IMR-90 (cell line): ENCODE measurements at places on chromosomes 16 and 17. TPM values are rescaled to one million over a fixed set of nuclear protein-coding genes. Genes with fewer than 3 reads are reported as not detected.

DNA sequence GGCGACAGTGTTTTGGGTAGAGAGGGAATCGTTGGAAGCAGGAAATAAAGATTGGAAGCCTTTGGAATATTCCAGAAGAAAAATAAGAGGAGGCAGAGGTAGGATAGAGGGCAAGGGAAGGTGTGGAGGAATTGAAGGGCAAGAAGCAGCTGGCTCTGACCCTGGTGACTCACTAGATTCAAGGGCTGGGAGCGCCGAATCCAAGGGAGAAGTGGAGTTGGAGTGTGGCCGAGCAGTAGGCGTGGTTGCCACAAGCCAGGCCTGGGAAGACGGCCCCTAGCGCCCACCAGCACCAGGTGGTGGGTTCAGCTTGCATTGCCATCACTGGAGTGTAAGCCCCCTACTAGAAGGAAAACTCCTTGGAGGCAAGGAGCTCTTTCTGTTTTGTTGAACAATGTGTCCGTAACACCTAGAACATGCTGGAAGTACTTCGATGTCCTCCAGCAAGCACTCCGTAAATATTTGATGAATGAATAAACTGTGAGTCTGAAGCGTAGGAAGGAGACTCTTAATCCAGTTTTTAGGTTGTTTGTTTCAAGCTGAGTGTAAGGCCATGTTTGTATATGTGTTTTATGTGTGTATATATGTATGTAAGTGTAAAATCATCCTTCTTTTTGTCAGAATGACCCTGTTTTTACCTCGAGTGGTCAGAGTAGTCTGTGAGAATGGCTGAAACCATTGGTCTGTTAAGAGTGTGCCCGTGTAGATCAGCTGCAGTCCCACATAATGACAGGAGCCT is 139.5 kb downstream of the CMIP start:
- peaks cover 13% of the 10 kb centered on the region for H3K4me1 ChIP-seq
- H3K27me3 ChIP-seq = no peaks in the 10 kb centered on the region
- peak; percentile 82 for DNase-seq
- peak overlapping the region; percentile 69 for H3K27ac ChIP-seq

GRCh38 chr17:76982408-76983074 is 114.3 kb downstream of the MGAT5B start:
- no peak overlapping the region for H3K4me3 ChIP-seq
- no peak for DNase-seq
- H3K36me3 ChIP-seq = no peaks in the 10 kb centered on the region
- no peak overlapping the region for H3K27ac ChIP-seq

GRCh38 chr17:74430706-74431567 is 951 bp upstream of the GPRC5C start:
- H3K4me3 ChIP-seq = no peak overlapping the region
- no peaks in the 10 kb centered on the region for H3K4me1 ChIP-seq

- H3K4me1 ChIP-seq = peaks cover 45% of the 10 kb centered on the region
- DNase-seq = no peak
- no peak overlapping the region for H3K4me3 ChIP-seq
- peak overlapping the region; percentile 54 for H3K27ac ChIP-seq
- H3K27me3 ChIP-seq = no peaks in the 10 kb centered on the region
Observed at GRCh38 chr16:24990803-24991202, 24.4 kb downstream of the ARHGAP17 start.

CSH2 gene
- not detected in 2 replicates for total RNA-seq

GRCh38 chr16:50933262-50933661 is 191.4 kb downstream of the CYLD start:
- no peaks in the 10 kb centered on the region for H3K27me3 ChIP-seq
- no peaks in the 10 kb centered on the region for H3K36me3 ChIP-seq
- no peaks in the 10 kb centered on the region for H3K4me1 ChIP-seq
- no peak for DNase-seq

GRCh38 chr17:83145358-83145738 is 65.9 kb downstream of the METRNL start:
- H3K36me3 ChIP-seq = no peaks in the 10 kb centered on the region
- H3K27me3 ChIP-seq = peaks cover 32% of the 10 kb centered on the region
- 0 out of 2 replicates have a peak, but pooled peaks cover 2% of the 10 kb centered on the region for H3K4me1 ChIP-seq
- no peak overlapping the region for H3K4me3 ChIP-seq
- no peak overlapping the region for H3K27ac ChIP-seq
- DNase-seq = no peak

- peak overlapping the region; percentile 98 for H3K4me3 ChIP-seq
- H3K36me3 ChIP-seq = peaks cover 21% of the 10 kb centered on the region
- peak overlapping the region; percentile 91 for H3K27ac ChIP-seq
- no peaks in the 10 kb centered on the region for H3K27me3 ChIP-seq
- peak; percentile 76 for DNase-seq
Observed at GRCh38 chr17:4949321-4950074, 1.2 kb upstream of the PFN1 start.

DNA sequence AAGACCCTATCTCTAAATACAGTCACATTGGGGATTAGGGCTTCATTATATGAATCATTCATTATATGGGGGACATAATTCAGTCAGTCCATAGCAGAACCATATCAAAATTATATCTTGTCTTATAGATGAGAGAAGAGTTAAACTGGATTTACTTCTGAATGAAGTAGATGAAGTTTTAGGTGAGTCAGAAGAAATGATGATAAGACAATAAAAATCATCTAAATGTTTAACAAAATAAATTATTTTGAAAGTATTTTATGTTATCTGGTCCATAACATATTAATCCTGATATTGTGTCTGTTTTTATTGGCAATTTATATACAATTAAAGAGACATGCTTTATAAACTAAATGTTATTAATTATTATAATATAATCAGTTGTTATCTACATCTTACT is 76.9 kb upstream of the EFCAB3 start:
- H3K27me3 ChIP-seq = no peaks in the 10 kb centered on the region
- no peaks in the 10 kb centered on the region for H3K36me3 ChIP-seq
- DNase-seq = no peak
- no peak overlapping the region for H3K4me3 ChIP-seq

PRMT7 gene
- total RNA-seq = 65.5 and 68.6 TPM in 2 replicates

HDAC5 gene
- 61.3 and 71.4 TPM in 2 replicates for total RNA-seq

GRCh38 chr16:57859331-57859730 is 57.0 kb upstream of the KIFC3 start:
- H3K27me3 ChIP-seq = no peaks in the 10 kb centered on the region; the same call in 1 of the 2 replicates
- H3K4me1 ChIP-seq = peaks cover 3% of the 10 kb centered on the region
- no peak overlapping the region for H3K27ac ChIP-seq
- DNase-seq = peak; percentile 34
- no peaks in the 10 kb centered on the region for H3K36me3 ChIP-seq
- H3K4me3 ChIP-seq = no peak overlapping the region

GRCh38 chr17:75387771-75388170 is 17.7 kb downstream of the GRB2 start:
- peaks cover 10% of the 10 kb centered on the region for H3K36me3 ChIP-seq
- H3K4me1 ChIP-seq = peaks cover 4% of the 10 kb centered on the region
- no peaks in the 10 kb centered on the region for H3K27me3 ChIP-seq
- DNase-seq = no peak
- no peak overlapping the region for H3K27ac ChIP-seq
- H3K4me3 ChIP-seq = no peak overlapping the region

PRSS27 gene
- under 0.01 TPM in 2 replicates for total RNA-seq

DNA sequence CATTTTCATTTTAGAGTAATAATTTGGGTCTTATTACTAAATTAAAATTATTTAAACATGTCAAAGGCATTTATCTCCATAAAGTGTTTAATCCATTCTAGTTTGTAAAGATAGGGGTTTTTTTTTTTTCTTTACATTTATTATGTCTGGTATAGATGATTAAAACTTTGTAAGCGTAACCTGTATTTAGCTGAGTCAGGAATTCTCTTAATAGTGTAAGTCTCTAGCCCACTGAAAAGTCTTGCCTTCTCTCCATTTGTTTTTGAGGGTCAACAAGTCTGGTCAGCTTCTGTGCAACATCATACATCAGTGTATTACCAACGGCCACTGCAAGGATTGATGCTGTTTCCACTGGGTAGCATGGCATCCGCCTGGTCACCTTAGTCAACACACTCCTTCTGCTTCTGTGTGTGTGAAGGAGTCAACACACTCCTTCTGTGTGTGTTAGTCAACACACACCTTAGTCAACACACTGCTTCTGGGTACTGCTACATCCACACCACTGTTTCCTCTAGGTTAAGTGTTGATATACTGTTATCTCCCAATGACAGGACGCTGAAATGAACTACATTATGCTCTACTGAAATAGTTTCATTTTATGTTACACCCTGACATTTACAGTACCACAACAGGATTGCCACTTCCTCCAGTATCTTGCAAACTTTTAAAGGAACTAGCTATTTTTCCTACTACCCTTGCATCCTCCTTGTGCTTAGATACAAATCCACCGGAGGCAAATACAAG is 37.3 kb upstream of the VWA3A start:
- peaks cover 1% of the 10 kb centered on the region; the same call in 1 of the 2 replicates for H3K36me3 ChIP-seq
- no peak overlapping the region for H3K27ac ChIP-seq
- H3K4me1 ChIP-seq = no peaks in the 10 kb centered on the region
- H3K4me3 ChIP-seq = no peak overlapping the region
- no peaks in the 10 kb centered on the region for H3K27me3 ChIP-seq
- DNase-seq = no peak

DNA sequence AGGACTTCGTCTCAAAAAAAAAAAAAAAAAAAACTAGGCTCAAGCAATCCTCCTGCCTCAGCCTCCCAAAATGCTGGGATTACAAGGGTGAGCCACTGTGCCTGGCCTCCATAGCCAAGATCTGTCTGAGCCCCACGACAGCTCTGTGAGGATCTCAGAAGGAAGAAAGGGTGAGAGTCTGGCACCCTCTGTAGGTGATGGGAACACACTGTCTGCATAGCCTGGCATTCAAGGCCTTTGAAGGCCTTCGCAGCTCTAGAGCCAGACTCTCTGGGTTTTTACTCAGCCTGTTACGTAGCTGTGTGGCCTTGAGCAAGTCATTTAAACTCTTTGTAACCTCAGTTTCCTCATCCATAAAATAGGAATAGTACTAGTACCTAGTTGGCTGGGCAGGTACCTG is 6.3 kb upstream of the XPO6 start:
- no peak overlapping the region for H3K27ac ChIP-seq
- no peaks in the 10 kb centered on the region for H3K36me3 ChIP-seq
- H3K4me3 ChIP-seq = no peak overlapping the region
- no peaks in the 10 kb centered on the region for H3K27me3 ChIP-seq
- peak; percentile 52 for DNase-seq
- no peaks in the 10 kb centered on the region for H3K4me1 ChIP-seq

SPATA22 gene
- 0.18 and 0.28 TPM in 2 replicates for total RNA-seq

DNA sequence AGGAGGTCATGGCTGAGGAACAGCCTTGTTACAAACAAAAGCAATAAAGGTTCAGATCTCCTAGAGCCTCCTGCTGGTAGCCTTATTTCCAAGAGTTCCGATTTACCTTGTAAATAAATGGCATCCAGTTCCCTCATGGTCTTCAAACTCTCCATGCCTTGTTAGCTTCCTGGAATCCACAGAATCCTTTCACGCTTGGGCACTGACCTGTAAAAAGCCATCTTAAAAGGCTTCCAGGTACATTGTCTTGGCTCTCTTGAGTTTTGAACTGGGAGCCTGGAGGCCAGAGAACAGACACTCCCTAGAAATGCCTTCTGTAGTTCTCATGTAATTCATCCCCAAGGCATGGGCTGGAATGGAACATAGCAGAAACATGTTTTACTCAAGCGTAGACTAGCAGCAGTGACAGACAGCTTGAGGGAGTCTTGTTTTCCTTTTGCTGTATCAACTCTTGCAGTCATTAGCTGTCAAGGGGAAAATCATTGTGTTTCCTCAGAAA is 207.9 kb downstream of the SNX29 start:
- H3K4me1 ChIP-seq = peaks cover 1% of the 10 kb centered on the region; the same call in 1 of the 2 replicates
- H3K27ac ChIP-seq = no peak overlapping the region
- no peak overlapping the region for H3K4me3 ChIP-seq
- DNase-seq = no peak
- no peaks in the 10 kb centered on the region for H3K27me3 ChIP-seq

ABCC11 gene
- under 0.01 and 0.18 TPM in 2 replicates for total RNA-seq

- H3K36me3 ChIP-seq = no peaks in the 10 kb centered on the region
- no peak for DNase-seq
- peaks cover 4% of the 10 kb centered on the region; the same call in 1 of the 2 replicates for H3K4me1 ChIP-seq
- H3K27me3 ChIP-seq = no peaks in the 10 kb centered on the region
- H3K27ac ChIP-seq = no peak overlapping the region
- no peak overlapping the region for H3K4me3 ChIP-seq
Observed at GRCh38 chr16:85550953-85551924, 61.9 kb upstream of the GSE1 start.

DNA sequence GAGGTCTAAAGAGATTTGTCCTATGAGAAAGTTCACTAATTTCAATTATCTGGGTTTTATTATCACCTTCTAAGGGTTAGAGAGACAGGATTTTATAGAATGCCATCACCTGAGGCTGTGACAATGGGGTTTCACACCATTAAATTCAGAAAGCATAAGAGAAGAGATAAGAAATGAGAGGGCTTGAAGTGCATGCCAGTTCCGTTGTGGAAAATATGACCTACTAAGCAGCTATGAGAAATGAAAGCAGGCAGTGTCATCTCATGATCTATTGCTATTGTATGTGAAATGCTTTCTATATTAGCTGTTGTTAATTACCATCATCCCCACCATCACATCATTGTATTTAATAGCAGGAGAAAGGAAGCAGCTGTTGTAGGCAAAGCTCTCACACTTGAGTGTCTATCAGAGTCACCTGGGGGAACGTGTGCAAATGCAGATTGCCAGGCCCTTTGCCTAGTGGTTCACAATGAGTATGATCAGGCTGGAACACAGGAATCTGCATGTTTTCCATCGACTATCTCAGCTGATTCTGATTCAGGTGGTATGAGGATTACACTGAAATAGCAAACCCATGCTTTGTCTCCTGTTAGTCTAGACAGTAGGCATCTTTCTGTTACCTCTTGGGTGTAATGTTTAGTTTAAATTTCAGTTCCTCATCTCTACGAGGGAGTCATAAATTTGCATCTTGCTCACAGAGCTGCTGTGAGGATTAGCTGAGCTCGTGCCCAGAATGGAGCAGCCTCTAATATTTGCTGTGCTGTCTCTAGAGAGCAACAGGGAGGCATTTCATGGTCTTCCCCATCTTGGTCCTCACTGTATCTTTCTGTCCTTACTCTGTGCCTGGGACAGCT is 256.4 kb downstream of the CDH13 start:
- H3K27me3 ChIP-seq = no peaks in the 10 kb centered on the region
- H3K36me3 ChIP-seq = no peaks in the 10 kb centered on the region
- H3K4me1 ChIP-seq = peaks cover 2% of the 10 kb centered on the region
- H3K4me3 ChIP-seq = no peak overlapping the region

PMFBP1 gene
- under 0.01 TPM in 1 of 2 replicates, not detected in the other for total RNA-seq

NPB gene
- total RNA-seq = under 0.01 TPM in 1 of 2 replicates, not detected in the other

- H3K4me1 ChIP-seq = no peaks in the 10 kb centered on the region
- no peak overlapping the region for H3K27ac ChIP-seq
- no peaks in the 10 kb centered on the region; the same call in 1 of the 2 replicates for H3K27me3 ChIP-seq
- peak; percentile 31 for DNase-seq
- H3K4me3 ChIP-seq = no peak overlapping the region
- H3K36me3 ChIP-seq = no peaks in the 10 kb centered on the region
Observed at GRCh38 chr16:74226338-74226954, 70.2 kb upstream of the PSMD7 start.

KRT31 gene
- not detected in 2 replicates for total RNA-seq

TOM1L2 gene
- 23.3 and 34.4 TPM in 2 replicates for total RNA-seq

- H3K4me1 ChIP-seq = peaks cover 8% of the 10 kb centered on the region; the same call in 1 of the 2 replicates
- no peaks in the 10 kb centered on the region for H3K27me3 ChIP-seq
- DNase-seq = peak; percentile 90
- peak overlapping the region; percentile 2; the same call in 1 of the 2 replicates for H3K4me3 ChIP-seq
Observed at GRCh38 chr17:69501591-69502468, 87.3 kb downstream of the MAP2K6 start.

PTX4 gene
- total RNA-seq = not detected in 2 replicates
